ENCODE measurements at places on chromosomes 5 and 9.

DNA sequence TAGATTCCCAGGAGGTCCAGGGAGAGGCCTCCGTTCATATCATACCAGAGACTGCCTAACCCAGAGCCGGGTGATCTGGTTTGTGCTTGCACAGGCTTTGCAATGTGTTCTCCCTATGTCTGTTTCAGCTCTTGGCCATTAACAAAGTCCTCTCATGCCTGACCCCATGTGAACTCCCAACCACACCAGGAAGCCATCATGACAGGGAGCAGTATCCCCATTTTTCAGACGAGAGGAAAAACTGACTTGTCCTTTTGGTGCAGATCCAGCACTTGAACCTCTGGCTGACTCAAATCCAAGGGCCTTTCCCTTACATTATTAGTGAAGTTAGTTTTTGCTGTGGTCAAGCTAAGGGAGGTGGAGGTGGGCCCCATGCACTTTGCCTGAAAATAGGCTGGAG is 58.4 kb downstream of the TEX10 start:
- no peak for DNase-seq

GRCh38 chr5:167708449-167708848 is 583.0 kb upstream of the WWC1 start:
- no peak for DNase-seq

DNA sequence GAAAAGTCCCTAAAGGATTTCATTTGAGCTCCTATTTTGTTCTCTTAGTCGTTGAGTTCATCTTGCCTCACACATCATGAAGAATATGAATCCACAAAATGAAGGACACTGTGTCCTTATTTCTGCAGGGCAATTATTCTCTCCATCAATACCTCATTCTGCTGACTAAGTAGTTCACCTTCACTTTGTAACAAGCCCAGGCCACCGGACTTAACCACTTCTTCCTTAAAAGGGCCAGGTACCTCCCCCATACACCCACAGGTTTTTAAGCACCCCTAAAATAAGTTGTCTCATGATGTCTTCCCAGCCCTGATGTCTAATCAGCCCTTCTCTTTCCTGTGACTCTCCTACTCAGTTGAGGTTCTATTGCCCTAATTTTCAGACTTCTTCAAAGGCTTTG is 67.1 kb upstream of the PLPP6 start:
- no peak for DNase-seq

DNA sequence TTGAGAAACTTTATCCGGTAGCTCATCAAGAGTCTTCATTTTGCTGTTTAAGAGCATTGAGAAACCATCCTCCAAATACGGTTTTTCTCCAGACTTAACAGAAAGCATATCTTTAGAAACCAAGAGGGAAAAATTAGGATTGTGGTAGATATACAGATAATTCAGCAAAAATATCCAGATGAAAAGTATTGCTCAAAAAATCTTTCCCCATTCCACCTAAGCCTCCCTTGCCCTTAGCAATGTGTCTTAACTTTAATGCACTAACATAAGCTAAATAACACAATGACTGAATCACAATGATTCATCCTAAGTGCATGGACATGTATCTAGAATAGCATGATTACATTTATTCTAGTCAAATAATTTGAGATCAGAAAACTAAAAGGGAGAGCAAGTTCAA is 130.3 kb upstream of the TARS1 start:
- DNase-seq = no peak

DNA sequence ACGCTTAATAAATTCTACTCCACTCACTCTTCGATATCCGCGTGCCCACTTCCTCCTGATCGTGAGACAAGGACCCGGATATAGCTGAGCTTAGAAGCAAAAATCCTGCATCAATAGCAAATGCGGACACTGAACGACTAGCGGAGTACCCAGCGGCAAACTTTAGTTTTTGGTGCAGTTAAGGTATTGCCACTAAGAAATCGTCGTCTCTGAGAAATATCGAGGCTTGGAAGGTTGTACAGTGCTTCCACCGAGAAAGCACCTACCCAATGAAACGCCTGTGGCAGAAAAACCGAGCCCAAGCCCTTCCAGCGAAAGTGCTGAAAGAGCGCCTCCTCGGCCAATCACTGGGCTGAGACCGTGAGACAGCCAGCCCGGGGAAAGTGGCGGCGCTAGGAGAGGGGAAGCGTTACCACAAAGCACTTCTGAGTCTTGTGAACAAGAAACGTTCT is 32.2 kb downstream of the ANXA2R start:
- DNase-seq = peak; percentile 62

GRCh38 chr5:173984218-173984617 is 4.8 kb upstream of the C5orf47 start:
- no peak for DNase-seq

DNA sequence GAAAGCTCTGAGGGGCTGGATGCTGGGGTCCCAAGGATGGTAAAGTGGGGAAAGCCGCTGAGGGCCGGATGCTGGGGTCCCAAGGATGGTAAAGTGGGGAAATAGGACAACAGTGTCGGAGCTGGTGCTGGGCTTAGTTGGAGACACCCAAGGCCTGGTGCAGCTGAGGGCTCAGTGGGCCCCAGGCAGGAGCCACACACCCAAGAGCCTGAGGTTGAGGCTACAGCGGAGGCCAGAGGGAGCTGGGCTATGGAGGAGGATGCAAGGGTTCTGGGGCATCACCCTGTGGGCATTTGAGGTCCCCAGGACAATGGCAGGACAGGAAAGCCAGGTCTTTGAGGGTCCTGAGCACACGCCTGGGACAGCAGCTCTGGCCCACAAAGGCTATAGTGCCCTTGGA is 19.1 kb upstream of the SLC9A3 start:
- DNase-seq = no peak

DNA sequence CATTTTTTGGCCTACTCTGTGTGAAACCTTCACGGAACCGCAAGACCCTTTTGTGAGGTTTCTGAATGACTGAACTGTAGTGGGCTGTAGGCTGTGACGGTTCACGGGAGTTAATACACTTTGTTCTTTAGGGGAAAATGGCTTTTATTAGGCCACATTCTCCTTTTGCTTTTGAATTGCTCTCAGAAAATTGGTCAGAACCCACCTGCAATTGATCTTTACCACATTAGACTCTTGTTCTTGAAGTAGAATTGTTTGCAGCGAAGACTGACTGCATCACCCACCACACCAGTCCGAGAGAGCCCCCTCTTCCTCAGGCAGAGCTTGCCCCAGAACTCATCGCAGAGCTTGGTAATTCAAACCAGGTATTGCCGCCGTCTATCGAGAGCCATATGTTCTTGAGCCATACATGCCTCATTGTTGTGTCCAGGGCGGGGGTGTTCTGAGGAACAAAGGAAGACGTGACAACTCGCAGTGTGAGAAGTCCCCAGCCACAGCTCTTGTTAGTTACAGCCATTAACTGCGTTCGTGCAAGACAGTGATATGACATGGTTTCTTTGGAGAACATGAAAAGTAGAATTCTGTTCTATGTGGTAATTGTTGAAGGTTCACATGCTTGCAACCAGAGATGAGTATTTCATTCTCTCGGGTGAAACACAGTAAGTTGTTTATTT is 166.4 kb upstream of the OTULINL start:
- DNase-seq = no peak

Measured in HuH-7 (cell line).